ENCODE measurements at places on chromosomes 16 and 17. TPM values are rescaled to one million over a fixed set of nuclear protein-coding genes. Genes with fewer than 3 reads are reported as not detected.

DNA sequence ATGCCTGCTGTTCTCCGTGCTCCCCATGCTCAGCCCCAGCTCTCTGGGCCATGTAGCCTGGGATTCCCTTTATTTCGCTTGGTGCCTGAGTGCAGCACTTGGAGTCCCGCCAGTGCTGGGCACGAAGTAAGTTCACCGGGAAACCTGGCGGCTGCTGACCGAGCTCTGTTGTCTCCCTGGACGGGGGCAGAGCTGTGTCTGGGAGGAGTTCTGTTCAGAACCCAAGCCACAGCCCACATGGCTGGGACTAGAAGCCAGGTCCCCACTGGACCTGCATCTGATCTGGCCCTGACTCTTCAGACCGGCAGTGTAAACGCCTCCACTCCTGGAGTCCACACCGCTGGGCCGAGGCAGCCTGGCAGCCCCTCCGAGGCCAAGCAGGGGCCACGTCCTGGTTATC lies 37.5 kb upstream of the CIBAR2 start:
- DNase-seq = no peak

TRPV2 gene
- 127 TPM for total RNA-seq

TSPAN10 gene
- total RNA-seq = 0.66 TPM

GRCh38 chr17:72967277-72967970 lies 125.1 kb downstream of the SLC39A11 start:
- DNase-seq = no peak

GRCh38 chr17:17888821-17889220 lies 52.0 kb upstream of the SREBF1 start:
- no peak for DNase-seq

- DNase-seq = no peak
These were observed 26.6 kb downstream of the ACSF3 start for GRCh38 chr16:89120281-89120680.

ZFPM1 gene
- total RNA-seq = 19.6 TPM

SLC35G6 gene
- total RNA-seq = not detected
